SK-N-MC (cell line): ENCODE measurements at places on chromosomes 5 and 9.
A peak's percentile ranks its signal among the peaks of the same experiment; 100 is the strongest.

- no peak for DNase-seq
These were observed 17.5 kb downstream of the RAI14 start for GRCh38 chr5:34673463-34674125.

- DNase-seq: no peak
These were observed 984.9 kb downstream of the TLE4 start for GRCh38 chr9:80556631-80557030.

GRCh38 chr9:128731093-128731492, 7.2 kb upstream of the ZDHHC12 start:
- DNase-seq: no peak

GRCh38 chr5:37197340-37198050, 51.7 kb downstream of the CPLANE1 start:
- DNase-seq: no peak

DNA sequence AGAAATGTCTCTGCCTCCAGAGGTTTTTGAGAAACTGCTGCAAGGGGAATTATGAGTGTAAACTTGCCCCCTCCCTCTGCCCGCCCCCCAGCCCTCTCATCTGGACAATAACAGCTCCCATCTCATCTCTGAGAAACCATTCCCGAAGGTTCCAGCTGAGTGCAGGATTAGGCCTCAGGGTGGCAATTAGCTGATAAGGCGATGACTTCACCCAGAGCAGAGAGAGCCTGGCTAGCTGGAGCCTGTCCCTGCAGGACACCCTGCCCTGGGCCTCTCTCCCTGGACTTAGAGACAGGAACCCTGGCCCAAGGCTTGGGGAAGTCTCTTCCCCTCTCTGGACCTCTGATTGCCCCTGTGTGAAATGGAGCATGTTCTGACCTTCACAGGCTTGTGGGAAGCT, 45.7 kb upstream of the HAND1 start:
- DNase-seq: no peak

GRCh38 chr5:174741352-174741751, 17.0 kb downstream of the MSX2 start:
- no peak for DNase-seq

DNA sequence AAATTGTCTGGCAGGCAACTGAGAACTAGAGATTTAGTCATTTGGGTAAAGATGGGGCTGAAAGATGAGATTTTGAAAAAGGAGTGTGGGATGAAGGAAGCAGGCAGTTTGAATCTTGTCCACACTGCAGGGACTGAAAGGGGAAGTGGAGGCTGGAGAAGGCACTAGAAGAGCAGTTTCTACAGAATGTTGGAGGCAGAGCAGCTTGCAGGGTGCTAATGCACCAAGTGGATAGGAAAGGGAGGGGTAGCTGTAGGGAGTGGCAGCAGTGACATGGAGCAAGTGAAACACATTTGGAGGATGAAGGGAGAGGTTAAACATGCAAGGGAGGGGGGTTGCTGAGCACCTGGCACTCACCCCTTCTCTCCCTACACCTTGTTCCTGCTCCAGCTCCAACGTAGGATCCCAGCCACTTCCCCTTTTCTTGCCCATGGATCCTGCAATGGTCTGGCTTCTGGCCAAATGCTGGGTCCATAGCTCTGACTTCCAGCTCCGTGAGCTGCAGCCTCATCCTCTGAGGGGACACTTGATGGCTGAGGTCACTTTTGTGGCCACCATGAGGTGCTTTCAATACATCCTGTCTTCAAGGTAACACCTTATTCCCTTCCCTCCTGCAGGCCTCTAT, 30.0 kb upstream of the FGD3 start:
- no peak for DNase-seq

- no peak for DNase-seq
These were observed 27.4 kb downstream of the SNX30 start for GRCh38 chr9:112777914-112778313.

GRCh38 chr5:143217804-143218160, 185.7 kb downstream of the NR3C1 start:
- DNase-seq: no peak

- no peak for DNase-seq
These were observed 31.8 kb downstream of the FABP6 start for GRCh38 chr5:160260881-160261815.

DNA sequence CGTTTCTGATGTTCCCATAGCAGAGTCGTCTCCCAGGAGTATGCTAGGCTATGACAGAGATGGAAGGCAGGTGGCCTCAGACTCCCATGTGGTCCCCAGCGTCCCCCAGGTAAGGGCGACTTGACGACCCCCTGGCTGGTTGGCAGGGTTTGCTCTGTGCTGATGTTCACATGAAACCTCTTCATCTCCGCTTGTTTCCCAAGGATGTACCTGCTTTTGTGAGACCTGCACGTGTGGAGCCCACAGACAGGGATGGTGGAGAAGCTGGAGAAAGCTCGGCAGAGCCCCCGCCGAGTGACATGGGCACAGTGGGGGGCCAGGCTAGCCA, 108.3 kb downstream of the WNK2 start:
- DNase-seq: no peak

DNA sequence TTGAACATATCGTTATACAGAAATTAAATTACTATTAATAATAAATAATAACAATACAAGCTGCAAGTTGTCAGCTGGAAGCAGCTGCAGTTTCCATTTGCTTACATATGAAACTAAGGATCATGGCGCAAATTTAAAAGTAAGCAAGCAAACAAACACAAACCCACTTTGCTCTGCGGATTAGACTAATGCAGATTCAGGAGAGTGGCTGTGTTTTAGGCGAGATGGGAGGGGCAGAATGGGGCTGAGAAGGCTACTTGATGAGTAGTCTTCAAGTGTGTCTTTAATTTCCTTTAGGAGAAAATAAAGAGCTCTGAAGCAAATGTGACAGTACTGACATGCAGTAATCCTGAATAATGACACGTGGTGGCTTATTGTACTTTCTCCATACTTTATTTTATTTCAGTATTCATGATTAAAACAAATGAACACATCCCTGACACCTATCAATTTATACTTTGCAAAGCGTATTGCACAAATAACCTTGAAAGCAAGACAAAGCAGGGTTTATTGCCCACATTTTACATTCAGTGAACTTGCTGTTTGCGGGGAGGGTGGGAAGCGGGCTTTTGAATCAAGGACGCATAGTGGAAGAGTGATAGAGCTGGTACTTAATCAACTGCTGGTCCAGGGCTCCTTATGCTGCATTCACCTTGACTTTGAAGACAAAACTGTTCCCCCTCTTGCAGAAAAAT, 221.4 kb upstream of the TRIM32 start:
- DNase-seq: no peak

GRCh38 chr9:7973123-7973522, 173.5 kb upstream of the DMAC1 start:
- DNase-seq: no peak

- DNase-seq: no peak
These were observed 98.5 kb downstream of the ZCCHC7 start for GRCh38 chr9:37218800-37219425.

- no peak for DNase-seq
These were observed 54.1 kb downstream of the IPPK start for GRCh38 chr9:92615790-92616189.

DNA sequence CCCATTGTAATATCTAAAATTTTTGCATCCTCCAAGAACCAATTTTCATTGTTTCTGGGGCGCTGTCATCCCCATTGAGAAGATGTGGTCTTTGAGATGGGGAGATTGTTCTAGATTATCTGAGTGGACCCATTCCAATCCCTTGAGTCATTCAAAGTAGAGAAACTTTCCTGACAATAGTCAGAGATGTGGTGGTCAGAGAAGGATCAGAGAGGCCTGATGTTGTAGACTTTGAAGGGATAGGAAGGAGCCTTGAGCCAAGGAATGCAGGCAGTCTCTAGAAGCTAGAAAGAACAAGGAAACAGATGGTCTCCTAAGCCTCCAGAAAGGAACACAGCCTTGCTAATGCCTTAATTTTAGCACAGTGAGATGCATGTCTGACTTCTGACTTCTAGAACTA, 80.4 kb downstream of the TEK start:
- DNase-seq: no peak

DNA sequence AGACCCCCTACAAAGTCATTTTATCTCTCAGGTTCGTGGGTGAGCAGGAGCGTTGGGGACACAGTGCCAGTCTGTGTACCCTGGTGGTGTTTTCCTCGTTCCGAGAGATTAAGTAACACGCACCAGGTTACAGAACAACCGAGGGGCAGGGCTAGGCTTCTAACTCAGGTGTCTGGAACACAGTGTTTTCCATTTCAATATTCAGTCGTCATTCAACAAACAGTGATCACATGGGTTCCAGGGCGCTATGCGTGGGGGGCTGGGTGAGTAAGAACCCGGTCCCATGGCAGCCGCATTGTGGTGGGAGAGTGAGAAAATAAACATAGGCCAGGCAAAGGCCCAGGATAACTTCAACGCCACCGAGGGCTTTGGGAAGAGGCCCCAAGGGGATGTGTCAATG, 55.9 kb upstream of the RNU6ATAC start:
- DNase-seq: no peak

GRCh38 chr9:80881320-80881719, 808.0 kb downstream of the TLE1 start:
- DNase-seq: no peak

DNA sequence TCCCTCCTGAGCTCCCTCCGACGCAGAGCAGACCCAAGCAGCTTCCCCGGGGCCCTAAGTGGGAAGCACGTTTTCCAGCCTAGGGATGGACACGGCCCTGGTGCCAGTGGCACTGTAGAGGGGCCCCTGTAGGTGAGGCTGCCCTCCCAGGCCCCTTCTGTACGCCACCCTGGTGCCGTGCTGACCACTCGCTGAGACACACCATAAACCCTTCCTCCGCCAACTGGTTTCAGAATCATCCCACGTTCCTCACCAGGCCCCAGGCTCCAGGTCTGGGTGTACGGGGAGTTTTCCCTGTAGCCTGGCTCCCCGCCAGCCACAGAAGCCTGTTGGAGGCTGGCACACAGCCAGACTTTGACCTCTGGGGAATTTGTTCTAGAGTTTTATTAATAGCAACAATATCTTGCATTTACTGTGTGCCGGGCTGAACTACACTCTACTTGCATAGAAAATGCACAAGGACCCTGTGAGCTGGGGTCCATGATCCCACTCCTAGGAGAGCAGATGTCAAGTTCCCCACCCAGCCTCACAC, 18.2 kb upstream of the WDR38 start:
- DNase-seq: peak; percentile 84

- DNase-seq: no peak
These were observed 29.6 kb downstream of the EHMT1 start for GRCh38 chr9:137648396-137648795.

DNA sequence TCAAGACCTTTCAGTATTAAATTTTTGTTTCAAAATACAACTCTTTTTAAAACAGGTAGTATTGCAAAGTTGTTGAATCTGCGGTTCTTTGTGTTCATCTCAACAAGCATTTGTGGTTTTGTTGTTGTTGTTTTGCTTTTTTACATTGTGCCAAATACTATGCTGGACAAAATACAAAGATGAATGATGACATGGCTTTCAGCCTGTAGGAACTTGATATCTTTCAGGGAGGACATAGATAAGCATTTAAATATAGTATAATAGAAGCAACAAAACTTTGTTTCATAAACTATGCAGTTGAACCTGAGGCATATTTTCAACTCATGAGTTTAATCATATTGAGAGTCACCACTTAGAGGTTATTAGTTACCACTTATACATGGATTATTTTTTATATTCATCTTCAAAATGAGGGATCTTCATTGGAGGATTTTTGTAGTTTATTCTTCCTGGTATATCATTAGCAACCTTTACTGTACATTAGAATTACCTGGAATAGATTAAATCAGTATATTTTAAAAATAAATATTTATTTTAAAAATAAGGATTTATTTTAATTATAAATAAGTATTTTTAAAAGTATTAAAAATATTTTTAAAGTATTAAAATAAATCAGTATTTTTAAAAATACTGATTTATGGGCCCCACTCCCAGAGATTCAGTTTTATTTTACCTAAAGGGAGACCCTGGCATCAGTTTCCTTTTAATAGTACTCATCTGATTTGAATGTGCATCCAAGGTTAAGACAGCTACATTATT, 42.9 kb downstream of the KIF2A start:
- no peak for DNase-seq

GRCh38 chr5:68565427-68565826, 349.9 kb downstream of the PIK3R1 start:
- DNase-seq: no peak

GRCh38 chr5:142189813-142190212, 81.2 kb downstream of the NDFIP1 start:
- no peak for DNase-seq

DNA sequence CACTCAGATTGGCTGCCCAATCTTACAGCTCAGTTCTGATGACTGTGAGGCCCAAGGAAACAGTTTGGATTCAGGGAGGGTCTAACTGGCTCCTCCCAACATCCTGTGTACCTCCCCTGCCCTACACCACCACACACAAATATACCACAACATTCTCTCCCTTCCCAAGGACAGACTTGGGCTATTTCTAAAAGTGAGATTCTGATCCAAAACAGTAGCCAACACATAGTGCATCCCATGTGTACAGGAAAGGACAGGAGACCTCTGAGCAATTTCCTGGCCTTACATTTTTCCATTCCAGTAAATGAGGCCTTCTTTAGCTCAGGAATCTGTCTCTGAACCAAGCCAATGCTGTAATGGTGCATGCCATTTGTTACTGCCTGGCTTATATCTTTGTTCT, 20.8 kb downstream of the ZNF366 start:
- DNase-seq: no peak

DNA sequence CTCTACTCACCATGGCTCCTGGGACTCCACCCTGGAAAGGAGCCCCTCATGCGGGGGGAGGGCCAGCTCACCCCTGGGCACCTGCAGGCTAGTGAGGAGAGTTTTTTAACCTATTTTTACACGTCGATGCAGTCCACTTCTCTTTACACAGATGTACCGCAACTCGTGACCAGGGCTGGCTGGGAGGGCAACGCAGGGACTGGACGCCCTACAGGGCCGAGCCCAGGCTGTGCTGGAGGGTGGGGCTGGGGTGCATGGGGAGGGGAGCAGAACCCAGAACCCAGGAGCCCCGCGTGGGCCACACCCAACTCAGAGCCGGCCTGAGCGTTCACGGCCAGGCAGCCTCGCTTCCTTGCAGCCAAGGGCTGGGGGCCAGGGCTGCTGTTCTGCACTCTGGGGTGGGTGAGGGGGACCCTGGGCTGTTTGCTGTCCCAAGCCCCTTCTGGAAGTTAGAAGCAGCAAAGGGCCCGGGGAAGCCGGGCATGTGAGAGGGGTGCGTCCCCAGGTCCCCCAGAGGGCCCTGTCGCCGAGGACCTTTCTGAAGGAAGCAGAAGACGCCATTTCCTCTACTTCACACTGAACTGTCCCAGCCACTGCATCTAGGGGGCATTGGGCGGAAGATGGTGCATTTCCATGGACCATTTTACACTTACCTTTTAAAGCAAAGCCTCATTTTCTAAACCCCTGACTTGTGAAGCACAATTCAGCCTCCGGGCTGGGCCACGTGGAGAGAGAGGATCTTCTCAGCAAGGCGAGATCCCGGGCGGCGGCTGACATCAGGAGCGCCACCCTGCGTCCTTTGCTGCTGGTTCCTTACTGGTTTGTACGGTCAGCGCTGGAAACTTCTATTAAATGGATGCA, 90.5 kb downstream of the KCNT1 start:
- DNase-seq: no peak

- peak; percentile 72 for DNase-seq
These were observed 676.1 kb upstream of the C9orf72 start for GRCh38 chr9:28249424-28249823.

GRCh38 chr5:20617841-20618240, 629.8 kb upstream of the CDH18 start:
- DNase-seq: no peak
